ENCODE measurements at places on chromosomes 6 and 20.
A peak's percentile ranks its signal among the peaks of the same experiment; 100 is the strongest.

GRCh38 chr6:150934380-150934779, 68.9 kb downstream of the MTHFD1L start:
- no peak for DNase-seq

- DNase-seq = no peak
These were observed at the start of gene HLA-DRB1 for GRCh38 chr6:32589596-32590449. Gene HLA-DRB1, minus strand, starts transcription at chr6:32589848. Its CDS starts 106 bp downstream, at chr6:32589742.

DNA sequence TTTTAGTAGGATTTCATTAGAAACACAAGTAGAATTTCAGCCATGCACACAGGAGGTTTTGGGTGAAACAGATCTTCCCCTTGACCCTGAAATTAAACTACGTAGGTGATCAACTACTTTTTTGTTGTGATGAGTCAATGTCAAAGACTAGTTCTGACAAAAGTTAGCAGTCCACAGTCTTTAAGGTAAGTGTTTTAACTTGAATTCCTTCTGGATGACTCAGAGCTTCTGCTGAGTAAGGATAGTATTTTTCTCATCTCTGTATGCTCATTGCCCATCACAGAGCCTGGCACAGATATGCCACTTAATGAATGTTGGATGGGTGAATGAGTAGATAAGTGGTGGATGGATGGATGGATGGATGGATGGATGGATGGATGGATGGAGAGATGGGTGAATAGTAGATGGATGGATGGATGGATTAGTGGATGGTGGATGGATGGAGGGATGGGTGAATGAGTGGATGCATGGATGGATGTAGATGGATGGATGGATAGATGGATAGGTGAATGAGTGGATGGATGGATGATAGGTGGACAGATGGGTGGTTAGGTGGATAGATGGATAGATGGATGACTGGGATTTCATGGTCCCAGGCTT, 165.3 kb downstream of the ZMYND8 start:
- no peak for DNase-seq

DNA sequence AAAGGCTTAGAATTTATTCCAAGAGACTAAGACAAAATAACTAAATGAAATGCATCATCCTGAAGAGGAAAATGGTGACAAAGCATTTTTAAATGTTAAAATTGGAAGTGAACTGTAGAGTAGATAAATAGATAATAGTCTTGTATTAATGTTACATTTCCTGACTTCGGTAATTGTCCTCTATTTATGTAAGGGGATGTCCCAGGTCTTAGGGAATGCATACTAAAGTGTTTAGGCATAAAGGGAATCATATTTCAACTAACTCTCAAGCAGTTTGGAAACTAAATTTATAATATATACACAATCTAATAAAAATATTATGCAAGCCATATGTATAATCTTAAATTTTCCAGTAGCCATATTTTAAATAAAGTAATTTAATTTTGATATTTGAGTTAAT, 159.3 kb downstream of the WDR27 start:
- no peak for DNase-seq

DNA sequence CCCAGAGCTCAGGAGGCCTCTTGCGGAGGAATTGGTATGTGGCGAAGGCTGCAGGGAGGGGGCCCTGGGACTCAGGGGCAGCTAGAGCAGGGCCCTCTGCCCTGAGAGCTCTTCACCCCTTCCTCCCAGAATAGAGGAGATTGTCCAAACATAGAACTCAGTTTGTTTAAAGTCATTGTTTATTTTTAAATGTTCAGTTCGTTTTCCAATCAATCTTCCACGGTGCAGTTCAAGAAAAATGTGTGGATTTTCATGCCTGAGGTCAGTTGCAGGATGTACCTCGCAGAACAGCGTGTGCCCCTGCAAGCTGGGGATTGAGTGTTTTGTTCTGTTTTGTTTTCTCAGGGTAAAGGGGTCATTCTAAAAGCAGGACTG, 37.2 kb downstream of the MGME1 start:
- DNase-seq = no peak

- no peak for DNase-seq
These were observed 136.7 kb upstream of the EEF1E1 start for GRCh38 chr6:8238773-8239683.

GRCh38 chr6:112005013-112005371, 48.9 kb upstream of the CCN6 start:
- no peak for DNase-seq

GRCh38 chr20:60573003-60573680, 614.9 kb downstream of the CDH26 start:
- DNase-seq = no peak

- no peak for DNase-seq
These were observed 19.3 kb downstream of the MYLK4 start for GRCh38 chr6:2731281-2731909.

DNA sequence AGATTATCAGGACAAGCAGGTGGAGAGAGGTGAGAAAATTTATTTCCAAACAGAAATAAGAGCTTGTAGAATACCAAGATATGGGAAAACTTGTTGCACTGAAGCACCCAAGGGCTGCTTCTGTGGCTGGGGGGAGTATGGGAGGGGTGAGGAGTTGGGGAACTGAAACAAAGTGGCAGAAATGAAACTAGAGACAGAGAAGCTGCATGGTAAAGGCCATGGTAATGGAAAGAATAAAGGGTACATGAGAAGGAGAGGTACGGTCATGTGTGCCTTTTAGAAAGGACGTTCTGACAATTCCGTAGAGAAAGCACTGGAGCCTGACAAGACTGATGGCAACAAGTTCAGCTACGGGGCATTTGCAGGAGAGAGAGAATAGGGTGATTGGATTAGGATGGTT, 51.6 kb upstream of the RIN2 start:
- no peak for DNase-seq

GRCh38 chr6:3849681-3850450, 693 bp downstream of the FAM50B start:
- DNase-seq = peak; percentile 68

DNA sequence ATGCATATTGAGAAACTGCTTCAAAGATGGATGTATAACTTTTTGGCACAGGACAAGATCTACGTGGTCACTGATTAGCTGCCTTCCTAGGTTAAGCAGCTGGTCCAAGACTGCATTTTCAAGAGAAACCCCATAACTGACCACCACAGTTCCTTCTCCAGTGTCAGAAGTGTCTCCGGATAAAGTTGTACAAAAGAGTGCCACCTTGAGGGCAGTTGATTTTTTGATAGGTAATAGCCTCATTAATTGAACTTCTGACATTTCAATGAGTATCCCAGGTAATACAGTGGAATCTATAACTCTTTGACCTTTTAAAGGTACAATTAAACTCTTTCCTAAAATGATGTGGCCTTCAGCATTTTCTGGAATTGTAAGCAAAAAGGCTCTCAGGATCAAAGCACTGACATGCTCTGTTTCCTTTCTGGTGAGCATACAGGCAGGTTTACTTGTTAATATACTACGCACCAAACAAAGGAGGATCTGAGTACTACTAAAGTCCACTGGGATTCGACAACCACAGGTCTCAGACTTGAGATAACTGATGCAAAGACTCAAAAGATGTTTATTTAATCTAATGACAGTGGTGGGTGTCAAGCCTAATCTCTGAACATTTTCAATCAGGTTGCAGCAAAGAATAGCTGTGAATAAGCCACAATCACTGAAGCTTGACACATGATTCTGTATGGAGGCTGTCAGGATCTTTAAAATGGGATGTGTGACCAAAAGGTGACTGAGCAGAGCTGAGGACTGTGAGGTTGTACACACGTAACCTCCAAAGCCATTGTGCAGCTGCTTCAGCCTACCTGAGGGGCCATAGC, 21.2 kb downstream of the MKKS start:
- DNase-seq = no peak

GRCh38 chr6:157478926-157479325, 97.9 kb downstream of the ZDHHC14 start:
- DNase-seq = no peak

All from RWPE2 (cell line).